Cardiac septum (tissue), 1 donor: ENCODE measurements at places on chromosomes 12 and 14. TPM values are rescaled to one million over a fixed set of nuclear protein-coding genes. Genes with fewer than 3 reads are reported as not detected.

The FGF23 gene
- 0.46 TPM for total RNA-seq

The HHIPL1 gene
- total RNA-seq: 1.9 TPM

DNA sequence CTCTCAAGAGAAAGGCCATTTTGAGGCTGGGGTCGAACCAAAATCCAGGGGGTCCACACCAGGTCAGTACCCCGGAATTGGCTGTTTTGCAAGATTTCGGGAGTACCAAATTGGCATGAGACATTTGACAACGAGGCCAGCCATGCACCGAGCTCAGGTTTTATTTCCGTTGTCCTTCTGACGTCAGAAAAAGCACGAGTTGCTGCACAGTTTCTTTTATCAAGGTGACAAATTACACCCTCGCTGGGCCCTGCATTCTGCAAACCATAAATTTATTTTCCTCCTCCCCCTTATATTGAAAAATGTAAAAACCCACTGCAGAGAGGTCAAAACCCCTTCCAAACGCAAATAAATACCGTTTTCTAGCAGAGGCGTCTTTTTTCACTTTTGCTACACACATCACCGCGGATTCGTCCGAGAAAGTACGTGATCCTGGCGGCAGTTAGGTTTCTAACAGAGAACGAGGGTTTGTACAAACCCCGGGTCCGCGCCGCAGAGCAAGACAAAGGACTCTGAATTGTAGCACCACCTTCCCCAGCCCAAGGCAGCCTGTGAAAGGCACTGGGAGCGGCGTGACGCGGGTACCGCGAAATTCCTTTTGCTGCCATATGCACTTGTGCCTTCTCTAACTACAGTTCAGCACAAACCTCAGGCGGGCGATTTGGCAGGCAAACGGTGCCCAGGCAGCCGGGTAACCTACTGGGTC, 1.8 kb downstream of the SLC38A1 start:
- peak; percentile 84 for DNase-seq

DNA sequence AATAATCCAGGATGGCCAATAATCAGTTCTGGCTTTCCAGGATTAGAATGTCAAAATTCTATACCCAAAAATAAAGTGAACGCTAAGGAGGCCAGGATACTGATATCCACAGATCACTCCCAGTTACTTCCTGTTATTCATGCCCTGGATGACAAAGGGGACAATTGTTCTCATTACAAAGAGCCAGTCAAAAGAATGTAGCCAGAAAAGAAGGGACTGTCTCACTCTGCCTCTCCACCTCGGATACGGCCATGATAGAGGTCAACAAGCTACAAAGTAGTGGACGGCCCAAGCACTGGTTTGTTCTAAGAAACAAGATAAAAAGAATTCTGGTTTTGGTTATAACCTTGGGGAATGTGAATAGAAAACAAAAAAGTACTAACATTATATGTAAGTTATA, 116.1 kb upstream of the ATF7IP start:
- DNase-seq: no peak

GRCh38 chr14:90965765-90966164, 94.7 kb downstream of the RPS6KA5 start:
- DNase-seq: no peak

DNA sequence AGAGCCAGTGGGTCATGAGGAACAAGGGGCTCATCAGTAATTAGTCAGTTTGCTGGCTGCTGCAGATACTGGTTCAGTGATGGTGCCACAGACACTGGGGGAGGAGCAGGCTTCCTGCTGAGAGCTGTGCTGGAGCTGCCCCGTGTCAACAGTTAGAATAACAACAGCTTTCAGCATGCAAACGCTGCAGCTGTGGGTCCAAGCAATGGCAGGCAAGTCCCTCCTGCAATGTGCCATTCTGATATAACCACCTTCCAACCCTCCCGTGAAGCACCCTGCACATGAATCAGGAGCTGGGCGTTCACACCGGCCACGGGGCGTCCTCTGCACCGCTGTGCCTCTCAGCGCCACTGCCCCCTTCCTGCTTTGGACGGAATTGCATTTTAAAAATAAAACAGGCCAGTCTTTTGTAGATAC, 258.4 kb upstream of the SFSWAP start:
- DNase-seq: no peak

DNA sequence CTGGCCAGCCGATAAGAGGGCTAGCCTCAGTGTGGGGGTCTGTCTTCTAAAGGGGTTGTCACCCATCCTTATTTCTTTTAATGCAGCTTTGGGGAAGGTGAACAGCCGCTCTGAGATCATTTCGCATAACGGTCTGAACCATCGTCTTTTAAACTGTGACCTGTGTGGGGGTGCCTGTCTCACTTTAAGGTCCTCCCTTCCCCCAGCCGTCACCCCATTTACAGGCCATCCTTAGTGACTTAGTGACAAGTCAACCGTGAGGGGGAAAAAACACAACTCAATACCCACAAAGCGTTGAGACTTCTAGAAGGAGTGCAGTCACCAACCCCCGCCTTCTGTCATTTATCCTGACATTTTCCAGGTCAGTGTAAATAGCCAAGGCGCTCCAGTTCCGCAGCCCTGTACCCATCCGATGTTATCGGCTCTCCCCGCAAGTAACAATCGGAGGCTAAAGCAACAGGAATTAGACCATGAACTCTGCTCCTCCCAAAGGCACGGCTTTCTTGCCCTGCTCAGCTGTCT, 505 bp upstream of the DENND5B start:
- no peak for DNase-seq

DNA sequence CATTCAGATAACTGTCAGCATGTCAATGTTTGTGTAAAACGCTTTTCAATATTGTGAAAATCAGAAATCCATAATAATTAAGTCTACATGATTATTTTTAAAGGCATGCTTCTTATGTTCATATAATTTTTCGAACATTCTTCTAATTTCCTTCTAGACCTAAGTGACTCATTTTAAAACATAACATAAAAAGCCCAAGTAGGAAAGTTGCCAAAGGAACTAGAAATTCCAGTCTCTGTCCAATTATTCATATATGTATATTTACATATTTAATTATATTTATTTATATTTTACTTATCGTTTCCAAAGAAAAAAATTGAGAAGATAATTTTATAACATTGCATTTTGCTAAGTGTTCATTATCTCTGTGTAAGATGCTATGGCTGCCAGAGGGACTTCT, 110.4 kb downstream of the TMTC1 start:
- DNase-seq: no peak

The ZNF605 gene
- 12.6 TPM for total RNA-seq

DNA sequence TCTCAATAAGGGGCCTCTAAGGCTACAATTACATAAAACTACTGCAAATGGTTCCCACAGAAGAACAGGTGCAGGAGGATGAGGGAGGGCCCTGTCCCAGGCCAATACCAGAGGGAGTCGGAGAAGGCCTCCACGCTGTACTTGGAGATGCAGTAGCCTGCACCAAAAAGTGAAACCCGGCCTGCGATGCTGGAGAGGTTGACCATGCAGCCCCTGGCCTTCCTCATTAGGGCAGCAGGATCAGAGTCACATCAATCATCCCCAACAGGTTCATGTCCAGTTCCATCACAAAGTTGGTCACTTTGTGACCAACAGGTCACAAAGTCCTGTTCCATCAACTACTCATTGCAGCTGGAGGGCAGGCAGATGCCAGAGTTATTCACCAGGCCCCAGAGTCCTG, 23.0 kb downstream of the ZBTB39 start:
- DNase-seq: no peak
